Cortex of kidney (tissue), 1 donor: ENCODE measurements at places on chromosomes 5 and 9.

DNA sequence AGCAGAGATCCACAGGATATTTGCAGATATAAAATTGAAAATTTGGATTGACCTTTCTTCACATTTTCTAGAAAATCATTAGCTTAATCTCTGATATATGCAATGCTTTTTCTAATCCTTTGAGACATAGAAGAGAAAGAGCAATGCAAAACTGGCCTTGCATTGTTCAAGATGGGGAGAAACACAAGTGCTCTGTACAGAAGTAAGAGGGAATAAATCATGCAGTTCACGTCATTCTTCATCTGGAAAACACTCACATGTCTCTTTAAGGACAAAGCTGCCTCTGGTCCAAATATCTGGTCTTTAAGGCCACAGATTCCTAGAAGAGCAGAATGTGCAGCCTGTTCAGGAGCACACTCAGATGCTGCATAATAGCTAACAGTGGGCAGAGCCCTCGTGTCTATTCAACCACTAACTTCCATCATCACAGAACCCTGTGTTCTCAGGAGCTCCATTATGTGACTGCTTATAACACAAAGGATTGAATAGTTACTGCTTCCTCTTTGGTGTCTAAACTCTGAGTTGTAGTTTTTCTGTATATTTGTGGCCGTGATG lies 277.5 kb downstream of the PLK2 start:
- DNase-seq: no peak

GRCh38 chr9:122138560-122139268 lies 20.9 kb downstream of the NDUFA8 start:
- no peak for DNase-seq

DNA sequence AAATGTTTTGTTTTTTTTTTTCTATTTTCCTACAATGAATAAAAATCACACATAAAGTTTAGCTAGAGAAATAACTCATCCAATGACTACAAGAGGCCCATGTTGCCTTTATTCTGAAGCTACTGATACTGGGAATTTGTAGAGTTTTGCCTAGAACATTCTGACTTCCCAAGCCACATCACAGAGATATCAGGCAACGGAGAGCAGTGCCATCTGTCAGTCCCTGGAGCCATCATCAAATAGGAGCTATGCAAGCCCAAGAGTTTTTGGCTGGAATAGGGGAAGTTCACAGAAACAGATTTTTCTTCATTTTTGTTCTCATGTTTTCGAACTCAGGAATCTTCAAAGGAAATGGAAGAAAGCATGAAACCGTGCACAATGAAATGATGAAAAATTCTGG lies 896.6 kb downstream of the TLE1 start:
- DNase-seq: no peak

DNA sequence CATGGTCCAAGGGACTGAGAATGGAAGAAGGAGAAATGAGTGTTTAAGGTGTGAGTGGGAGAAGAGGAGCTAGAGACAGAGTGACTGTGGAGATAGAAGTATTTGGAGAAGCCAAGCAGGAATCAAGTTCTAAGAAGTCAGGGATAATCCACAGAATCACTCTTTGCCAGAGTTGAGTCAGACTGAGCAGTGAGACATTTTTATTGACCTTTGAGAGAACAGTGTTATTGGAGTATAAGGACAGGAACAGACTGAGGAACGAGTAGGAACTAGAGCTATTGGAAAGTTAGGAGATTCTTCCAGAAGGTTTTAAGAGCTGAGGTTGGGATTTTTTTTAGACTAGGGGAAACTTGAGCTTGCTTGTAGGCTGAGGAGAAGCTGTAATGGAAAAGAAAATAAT lies 37.2 kb downstream of the RCL1 start:
- no peak for DNase-seq
